ENCODE measurements at places on chromosomes 16 and 17. TPM values are rescaled to one million over a fixed set of nuclear protein-coding genes. Genes with fewer than 3 reads are reported as not detected.

Gene XAF1
- 99.1 TPM for total RNA-seq

Gene KRT27
- total RNA-seq = not detected

Gene NLRP1
- 23.8 TPM for total RNA-seq

Gene MPV17L
- 14.4 TPM for total RNA-seq

Gene ADAM11
- total RNA-seq = 0.67 TPM

Gene FLYWCH1
- total RNA-seq = 32.0 TPM

Measured in mesenteric fat pad (tissue), 1 donor.